ENCODE measurements at places on chromosomes 11 and 22. TPM values are rescaled to one million over a fixed set of nuclear protein-coding genes. Genes with fewer than 3 reads are reported as not detected.

DNA sequence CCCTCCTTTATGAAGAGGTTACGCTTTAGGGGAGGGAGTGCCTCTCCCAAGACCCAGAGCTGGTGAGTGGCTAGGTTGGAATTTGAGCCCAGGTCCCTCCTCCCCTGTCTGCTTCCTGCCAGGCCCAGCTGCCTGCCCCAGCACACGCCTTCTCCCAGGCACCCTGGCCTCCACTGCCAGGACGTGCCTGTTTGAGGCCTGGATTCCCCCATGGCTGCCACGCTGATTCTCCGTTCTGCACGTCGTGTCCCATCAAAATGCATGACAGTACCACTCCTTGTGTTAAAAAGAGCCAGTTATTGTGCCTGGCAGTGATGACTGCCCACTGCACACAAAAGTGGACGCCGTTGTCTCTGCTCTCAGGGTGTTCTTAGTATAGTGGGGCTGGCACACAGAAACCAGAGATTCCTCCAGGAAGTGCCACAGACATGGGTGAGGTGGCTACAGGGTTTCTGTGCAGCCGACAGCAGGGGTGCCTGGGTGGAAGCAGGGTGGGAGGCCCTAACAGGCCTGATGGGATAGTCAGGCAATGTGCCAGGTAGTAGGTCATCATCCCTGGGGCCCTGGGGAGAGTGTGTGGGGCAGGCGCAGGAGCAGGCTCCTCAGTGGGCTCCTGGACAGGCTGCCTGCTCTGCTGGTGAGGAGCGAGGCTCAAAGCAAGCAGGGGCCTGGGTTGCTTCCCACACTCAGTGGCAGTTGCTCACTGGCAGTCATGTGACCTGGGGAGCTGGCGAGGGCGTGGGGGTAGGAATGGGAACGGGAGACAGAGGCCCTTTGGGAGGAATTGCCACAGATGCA, 24.2 kb downstream of the MED15 start:
- DNase-seq: no peak

GRCh38 chr11:123783536-123783935, 22.6 kb downstream of the OR6M1 start:
- DNase-seq: no peak

GRCh38 chr11:73411031-73411430, 34.8 kb downstream of the RELT start:
- no peak for DNase-seq

DNA sequence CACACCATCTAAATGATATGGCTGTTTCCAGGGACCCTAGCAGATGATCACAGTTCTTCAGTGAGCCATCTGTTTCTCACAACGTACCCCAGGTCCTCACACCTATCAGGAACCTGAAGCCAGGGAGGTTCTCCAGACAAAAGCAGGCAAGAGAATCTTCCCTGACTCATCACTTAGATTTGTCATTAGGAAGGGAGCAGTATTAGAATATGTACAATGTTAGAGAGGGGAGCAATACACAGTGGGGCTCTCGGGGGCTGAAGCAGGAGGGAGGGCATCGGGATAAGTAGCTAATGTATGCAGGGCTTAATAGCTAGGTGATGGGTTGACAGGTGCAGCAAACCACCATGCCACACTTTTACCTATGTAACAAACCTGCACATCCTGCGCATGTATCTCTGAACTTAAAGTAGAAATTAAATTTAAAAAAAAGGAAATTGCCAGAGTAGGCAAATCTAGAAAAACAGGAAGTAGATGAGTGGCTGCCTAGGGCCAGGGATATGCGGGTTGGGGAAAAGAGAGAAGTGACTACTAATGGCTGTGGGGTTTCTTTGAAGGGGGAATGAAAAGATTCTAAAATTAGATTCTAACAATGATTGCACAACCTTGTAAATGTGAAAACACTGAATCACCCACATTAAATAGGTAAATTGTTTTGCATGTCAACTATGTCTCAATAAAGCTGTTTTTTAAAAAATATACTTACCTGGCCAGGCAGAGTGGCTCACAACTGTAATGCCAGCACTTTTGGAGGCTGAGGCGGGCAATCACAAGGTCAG, 14.4 kb downstream of the C22orf42 start:
- no peak for DNase-seq

DNA sequence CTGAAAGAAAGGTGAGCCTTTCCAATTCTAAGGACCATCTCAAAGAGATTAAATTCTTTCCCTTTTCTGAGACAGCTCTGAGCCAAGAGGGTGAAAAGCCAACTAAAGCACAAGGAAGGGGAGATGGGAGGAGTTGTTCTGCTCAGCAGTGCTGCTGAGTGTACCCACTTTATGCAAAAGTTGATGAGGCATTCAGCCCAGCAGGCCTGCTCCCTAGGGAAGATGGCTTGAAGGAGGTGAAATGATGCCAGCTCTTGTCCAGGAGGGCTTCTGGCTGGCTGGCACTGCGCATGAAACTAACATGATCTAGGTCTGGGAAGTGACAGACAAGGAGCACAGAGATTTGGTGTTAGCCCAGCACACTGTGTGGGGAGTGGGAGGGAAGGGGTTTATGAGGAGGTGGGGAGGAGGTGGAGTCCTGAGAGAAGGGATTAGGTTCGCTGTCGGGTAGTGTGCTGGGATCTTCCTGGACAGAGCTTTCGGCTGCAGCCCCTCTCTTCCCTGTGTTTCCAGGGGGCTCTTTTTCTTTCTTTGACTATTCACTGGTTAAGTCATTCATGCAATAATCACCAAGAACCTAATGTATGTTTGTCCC, 225.5 kb upstream of the NARS2 start:
- no peak for DNase-seq

- DNase-seq: no peak
Observed at GRCh38 chr22:38413085-38414008, 41.7 kb downstream of the KCNJ4 start.

DNA sequence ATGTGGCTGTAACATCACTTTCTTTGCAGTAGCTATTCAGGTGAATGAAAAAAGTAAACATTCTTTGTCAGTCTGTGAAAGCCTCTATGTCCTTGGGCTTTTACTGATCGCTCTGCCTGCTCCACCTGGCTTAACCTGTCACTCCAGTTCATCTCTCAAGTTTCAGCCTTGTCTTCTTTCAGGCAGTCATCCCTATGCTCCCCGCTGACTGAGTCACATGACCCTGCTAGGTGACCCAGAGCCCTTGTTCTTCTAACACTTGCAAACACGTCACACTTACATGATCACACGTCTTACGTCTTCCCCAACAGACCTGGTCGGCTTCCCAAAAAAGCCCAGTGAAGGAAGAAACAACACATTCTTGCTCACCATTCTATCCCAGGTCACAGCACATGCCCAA, 499.3 kb upstream of the TENM4 start:
- DNase-seq: no peak

GRCh38 chr22:50253941-50254340, 2.9 kb upstream of the HDAC10 start:
- no peak for DNase-seq

- no peak for DNase-seq
Observed at GRCh38 chr11:115527534-115528125, 23.4 kb upstream of the CADM1 start.

DNA sequence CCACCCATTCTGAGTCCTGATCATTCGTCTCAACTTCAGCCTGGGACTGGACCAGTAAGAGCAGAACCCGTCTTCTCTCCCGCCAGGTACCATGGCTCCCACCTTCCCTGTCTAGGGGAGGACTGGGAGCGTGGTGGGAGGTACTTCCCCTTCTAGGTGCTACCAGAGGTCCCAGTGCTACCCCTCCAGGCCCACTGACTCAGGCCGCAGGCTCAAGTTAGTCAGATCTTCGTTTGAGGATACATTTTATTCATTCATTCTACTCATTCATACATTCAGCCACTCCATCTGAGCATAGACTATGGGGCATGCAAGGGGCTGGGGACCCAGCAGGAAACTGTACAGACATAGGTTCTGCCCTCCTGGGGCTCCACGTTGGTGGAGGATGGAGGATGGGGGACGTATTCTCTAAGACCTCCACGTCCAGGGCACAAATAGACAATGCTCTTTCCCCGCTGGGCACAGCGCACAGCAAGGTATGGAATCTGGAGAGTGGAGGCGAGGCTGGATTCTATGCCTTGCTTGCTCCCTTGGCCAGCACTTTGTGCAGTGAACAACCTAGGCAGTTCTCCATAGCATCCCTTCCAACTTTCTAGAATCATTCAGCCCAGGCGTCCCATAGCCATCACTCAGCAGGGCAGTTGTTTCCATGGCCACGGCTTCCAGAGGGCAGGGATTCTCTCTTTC, 1.0 kb upstream of the RAB3IL1 start:
- no peak for DNase-seq

DNA sequence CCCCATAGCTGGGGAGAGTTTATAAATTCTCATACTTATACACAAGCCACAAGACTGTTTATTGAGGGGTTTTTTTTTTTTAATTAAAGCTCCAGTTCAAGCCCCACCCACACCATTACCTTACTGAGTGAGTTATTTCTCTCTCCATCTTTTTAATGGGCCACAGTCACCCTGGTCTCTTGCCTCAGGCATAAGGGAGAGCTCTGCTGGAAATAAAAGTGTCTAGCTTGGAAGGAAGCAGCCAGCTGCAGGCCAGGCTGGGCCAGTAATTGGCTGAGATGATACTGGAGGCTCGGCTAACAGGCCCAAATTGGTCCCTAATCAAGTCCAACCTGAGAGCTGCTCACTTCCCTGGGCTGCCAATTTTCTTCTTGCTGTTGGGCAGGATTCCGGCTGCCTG, 174.1 kb downstream of the INSC start:
- no peak for DNase-seq

- DNase-seq: peak; percentile 30
Observed at GRCh38 chr11:2399488-2400068, 972 bp upstream of the TSSC4 start.

DNA sequence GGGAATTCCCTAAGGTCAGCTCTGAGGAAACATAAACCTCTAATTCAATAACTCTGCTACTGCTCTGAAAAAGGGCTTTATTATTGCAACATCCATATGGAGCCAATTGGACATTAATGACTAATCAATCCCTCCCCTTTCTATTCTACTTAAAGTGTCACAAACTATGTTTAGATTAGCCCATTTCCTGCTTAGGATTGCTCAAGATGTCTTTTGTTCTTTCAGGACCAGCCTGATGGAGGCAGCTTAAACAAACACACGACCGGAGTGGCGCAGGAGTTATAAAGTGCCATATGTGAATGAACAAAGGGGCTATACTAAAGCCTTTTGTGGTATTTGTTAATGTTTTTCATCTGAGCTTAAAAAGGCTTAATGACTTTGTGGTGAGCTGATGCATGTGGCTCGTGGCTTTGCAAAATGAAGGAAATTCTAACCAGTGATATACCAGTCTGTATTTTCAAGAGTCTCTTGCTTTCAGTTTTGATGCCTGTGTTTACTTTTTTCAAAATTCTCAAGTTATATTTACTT, 354.4 kb downstream of the SOX6 start:
- no peak for DNase-seq

- no peak for DNase-seq
Observed at GRCh38 chr22:35835998-35836691, 118.5 kb downstream of the APOL5 start.

DNA sequence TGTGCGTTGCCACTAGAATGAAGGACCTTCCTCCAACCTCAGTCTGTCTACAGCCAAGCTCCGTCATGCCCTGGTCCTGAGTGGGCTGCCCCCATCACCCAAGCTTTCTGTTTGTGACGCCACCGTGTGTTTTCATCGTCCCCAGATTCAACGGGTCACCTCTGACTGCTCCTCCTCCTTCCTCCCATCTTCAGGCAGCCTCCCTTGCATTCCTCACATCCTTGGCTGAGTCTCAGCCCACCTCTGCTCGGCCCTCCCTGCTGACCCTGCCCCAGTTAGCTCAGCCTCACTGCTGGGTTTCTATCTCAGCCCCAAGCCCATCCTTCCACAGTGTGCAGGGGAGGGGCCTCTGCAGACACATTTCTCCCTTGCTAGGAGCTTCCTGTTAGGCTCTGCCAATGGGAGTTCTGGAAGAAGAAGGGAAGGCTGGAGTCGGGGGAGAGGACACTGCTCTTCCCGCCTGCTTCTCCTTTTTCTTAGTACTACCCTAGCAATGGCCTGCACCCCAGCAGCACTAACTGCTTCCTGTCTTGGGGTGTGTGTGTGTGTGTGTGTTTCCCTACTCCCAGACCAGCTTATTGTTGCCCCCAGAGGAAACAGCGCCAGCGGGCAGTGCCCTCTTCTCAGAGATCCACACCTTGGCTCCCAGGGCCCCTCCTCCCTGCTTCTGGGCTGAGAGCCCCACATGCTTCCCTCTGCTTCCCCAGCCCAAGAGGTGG, 5.2 kb downstream of the IFT27 start:
- DNase-seq: no peak

GRCh38 chr11:104361975-104362374, 198.0 kb upstream of the PDGFD start:
- no peak for DNase-seq

DNA sequence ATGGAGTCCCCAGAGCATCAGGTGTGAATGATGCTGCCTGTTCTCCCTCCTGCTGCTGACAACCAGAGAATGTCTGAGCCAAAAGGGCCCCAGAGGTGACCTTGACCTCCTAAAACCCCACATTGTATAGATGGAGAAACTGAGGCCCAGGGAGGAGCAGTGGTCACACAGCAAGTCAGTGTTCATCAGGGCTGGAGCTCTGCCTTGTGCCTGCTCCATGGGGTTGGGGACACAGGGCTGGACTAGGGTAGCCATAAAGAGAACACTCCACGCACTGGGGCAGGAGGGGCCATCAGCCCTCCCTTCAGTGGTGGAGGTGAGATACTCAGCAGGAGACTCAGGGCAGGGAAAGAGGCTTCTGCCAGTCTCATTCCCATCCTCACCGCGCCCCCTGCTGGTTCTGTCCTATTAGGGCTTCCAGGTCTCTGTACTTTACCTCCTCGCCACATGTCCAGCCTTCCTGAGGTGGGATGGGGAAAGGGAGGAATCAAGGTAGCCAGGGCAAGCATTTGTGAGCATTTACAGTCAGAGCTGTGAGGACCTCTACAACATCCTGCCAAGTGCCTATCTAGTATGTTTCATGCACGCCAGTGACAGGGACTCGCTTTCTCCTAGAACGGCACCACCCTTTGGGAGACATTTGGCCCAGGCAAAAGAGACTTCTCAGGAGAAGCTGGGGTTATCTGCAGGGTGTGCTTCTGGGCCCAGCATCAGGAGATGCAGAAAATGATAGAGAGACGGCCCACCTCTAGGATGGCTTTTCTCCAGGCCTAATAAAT, 43.2 kb downstream of the NEU3 start:
- peak; percentile 47 for DNase-seq

GRCh38 chr22:29275167-29275566, 7.1 kb downstream of the EWSR1 start:
- no peak for DNase-seq

DNA sequence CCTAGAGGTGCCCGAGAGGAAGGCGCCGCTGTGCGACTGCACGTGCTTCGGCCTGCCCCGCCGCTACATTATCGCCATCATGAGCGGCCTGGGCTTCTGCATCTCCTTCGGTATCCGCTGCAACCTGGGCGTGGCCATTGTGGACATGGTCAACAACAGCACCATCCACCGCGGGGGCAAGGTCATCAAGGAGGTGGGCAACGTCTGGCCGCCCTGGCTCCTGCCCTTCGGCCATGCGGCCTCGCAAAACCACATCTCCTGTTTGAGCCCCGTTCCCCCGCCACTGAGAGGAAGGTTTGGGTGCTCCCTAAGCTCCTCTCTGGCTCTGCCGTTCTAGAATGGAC, 3.4 kb downstream of the SLC17A6 start:
- DNase-seq: no peak

MYEOV gene
- 0.60 TPM for total RNA-seq

OR51V1 gene
- not detected for total RNA-seq

NLRP6 gene
- total RNA-seq: 4.3 TPM

DCHS1 gene
- total RNA-seq: 8.0 TPM

VWCE gene
- 0.65 TPM for total RNA-seq

OR51B2 gene
- not detected for total RNA-seq

HEPHL1 gene
- total RNA-seq: not detected

TMEM191B gene
- total RNA-seq: not detected

PSMA1 gene
- 166 TPM for total RNA-seq

OR4D5 gene
- not detected for total RNA-seq

UPK3A gene
- total RNA-seq: not detected

SLC22A12 gene
- not detected for total RNA-seq

MTCH2 gene
- 22.5 TPM for total RNA-seq
